ENCODE measurements at places on chromosomes 11 and 22.
A peak's percentile ranks its signal among the peaks of the same experiment; 100 is the strongest.

DNA sequence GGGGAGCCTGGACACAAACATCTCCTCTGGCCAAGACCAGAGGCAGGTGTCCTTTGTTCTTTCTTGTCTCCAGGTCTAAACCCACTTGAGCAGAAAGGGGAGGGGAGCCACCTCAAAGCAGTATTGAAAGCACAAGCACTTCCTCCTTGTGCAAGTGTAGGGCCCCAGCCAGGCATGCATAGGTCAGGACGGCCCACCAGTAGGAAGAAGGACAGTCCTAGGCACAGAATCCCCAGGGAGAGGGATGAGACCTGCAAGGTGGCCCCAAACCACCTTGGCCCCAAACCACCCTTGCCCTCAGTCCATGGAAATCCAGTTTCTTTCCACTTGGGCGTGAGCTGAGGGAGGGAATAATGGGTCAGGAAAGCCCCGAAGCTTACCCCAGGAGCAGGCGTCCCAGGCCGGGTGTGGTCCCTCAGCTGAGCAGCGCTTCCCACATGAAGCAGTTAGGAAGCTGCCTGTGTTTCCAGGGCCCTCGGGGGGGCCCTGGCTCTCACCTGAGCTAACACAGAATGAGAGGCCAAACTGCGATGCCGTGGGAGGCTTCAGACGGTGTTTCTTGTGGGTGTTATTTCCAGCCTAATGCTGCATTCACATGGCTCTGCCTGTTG, 20.4 kb upstream of the IGSF9B start:
- no peak for DNase-seq

GRCh38 chr22:42256220-42256619, 14.2 kb downstream of the TCF20 start:
- no peak for DNase-seq

DNA sequence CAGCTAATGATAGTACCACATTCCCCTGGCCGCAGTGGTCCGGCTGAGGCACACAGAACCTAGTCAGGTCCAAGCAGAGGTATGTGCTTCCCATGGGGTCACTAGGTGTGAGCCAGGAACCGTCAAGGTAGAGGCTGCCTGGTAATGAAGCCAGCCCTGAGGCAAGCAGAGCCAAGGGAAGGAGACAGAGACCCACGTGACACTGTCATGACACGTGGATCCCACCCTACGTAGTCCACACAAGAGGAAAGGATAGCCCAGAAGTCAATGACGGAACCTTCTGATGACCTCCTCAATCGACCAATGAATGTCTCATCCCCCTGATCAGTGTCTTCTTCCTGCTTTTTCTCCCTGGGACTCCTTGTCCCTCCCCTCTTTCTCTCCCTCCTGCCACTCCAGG, 19.0 kb downstream of the A4GALT start:
- DNase-seq = no peak

GRCh38 chr11:36081274-36081945, 137.5 kb downstream of the LDLRAD3 start:
- no peak for DNase-seq

GRCh38 chr11:100981196-100981824, 148.3 kb downstream of the PGR start:
- peak; percentile 20 for DNase-seq

GRCh38 chr11:84580428-84580827, 1046.7 kb downstream of the DLG2 start:
- no peak for DNase-seq

DNA sequence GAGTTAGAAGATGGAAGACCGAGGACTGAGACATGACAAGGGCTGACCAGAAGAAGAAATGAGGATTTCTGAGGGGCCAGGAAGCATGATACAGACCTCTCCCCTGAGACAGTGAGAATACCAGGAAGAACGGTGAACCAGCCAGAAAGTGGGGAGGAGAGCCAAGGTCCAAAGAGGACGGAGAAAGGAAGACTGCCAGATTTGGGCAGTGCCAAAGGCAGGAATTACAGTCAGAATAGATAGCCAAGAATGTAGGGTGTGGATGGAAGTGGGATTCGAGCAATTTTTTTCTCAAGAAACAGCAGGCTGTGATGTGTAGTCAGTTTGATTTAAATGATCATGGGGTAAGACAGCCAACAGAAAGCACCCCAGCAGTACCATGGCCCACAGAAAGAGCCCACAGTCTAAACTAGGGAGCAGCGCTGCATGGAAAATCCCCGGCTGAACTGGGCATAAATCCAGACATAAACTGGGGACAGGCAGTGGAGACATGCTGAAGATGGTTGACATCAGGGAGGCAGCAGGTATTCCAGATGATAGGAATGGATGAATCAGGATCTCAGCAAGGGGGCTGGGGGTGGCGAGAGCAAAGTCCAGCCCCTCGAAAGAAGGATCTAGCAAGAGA, 67.3 kb upstream of the BARX2 start:
- no peak for DNase-seq

DNA sequence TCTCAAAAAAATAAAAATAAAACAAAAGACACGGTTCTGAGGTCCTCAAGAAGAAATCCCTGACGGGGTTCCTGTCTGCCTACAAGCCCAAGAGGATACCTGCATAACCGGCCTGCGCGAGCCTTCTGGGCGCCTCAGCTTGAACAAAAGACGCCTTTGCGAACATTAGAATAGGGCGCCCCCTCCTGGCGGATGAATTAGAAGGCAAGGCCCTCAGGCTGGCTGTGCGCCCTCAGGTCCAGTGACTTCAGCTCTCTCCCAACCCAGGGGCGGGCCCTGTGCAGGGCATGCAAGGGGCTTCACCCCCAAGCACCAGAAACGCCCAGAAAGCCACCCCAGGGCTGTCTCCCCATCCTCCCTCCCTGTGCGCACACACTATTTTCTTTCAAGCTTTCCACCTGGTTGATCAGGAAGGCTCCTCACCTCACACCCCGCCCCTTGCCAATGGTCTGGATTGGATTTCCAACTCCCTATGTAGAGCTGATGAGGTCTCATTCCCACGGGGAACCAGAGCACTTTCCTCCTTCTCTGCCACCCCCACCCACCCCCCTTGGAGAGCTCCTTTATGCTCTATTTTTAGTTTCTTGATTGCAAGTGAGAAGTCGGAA, 273.3 kb downstream of the BUD13 start:
- no peak for DNase-seq

GRCh38 chr11:67276781-67277230, 10.5 kb downstream of the GRK2 start:
- DNase-seq = no peak

DNA sequence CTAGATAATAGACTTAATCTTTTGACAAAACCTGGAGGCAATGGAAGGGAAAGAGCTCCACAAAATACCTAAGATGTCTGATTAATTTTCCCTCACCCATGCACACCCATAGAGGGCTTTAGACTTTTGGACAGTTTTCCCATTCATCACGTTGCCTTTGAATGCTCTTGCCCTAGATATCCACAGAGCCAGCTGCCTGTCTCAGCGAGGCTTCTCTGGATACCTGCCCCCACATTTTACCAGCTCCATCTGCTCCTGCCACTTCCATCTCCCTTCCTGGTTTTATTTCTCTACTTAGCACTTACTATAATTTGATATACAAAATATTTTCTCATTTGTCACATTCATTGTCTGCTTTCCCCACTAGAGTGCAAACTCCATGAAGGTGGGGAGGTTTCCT, 136.8 kb downstream of the FDX1 start:
- DNase-seq = no peak

DNA sequence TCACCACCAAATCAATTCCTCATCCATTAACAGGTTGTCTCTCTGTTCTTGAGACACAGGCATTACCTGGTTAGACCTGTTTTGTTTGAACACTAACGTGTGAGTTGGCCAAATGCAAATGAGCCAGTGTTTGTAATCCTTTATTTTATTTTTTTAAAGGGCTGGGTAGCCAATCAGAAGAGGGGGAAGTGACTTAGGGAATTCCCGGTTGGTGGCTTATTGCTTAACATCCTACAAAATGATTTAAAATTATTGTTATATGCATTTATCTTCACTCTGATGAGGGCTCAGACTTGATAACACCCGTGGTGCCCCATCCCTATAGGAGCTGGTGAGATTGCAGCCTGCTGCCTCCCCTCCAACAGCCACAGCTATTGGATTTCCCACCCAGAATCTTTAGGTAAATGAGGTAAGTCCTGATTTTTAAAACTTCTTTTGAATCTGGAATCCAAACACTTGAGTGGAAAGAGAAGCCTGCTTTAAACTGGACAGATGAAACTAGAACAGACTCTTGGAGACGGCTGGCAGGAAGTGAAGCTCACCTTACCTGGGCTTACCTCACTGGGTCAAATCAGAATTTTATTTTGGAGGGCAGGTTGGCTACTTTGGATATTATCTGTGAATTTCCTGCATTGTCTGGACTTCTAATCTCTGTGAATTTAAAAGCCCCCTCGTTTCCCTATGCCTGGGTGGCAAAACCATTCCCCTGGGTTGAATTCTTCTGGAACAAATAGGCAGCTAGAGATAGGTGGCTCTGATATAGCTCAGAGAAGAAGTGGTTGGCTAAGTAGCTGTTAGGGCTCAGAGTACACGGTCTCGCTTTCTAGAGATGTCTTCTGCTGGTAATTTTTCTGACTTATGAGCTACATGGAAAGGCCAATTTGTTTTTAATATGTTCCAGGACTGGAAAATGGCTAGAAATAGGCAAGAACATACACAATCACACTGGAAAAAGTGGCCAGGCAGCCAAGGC, at the start of gene EHF:
TSS of gene EHF (plus strand) at position 274 of the 973 bp plus-strand sequence. CDS start 21,538 bp downstream, outside the sequence.
- DNase-seq = no peak

DNA sequence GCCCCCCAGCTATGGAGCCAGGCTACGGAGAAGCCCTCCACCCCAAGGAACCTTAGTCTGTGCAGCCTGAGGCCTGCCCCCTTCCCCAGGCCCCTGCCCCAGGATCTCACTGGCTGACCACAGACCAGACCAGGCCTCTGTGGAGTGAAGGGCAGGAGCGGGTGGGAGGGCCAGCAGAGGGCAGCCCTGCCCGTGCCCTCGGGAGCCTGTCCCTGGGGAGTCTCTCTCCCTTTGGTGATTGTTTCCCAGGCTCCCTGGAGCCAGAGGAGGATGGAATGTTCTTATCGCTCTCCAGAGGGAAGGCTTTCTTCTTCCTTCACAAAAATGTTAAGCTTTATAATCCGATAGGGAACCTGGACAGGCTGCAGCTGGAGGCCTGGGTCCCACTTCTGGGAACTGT, 455.3 kb downstream of the SOX6 start:
- DNase-seq = no peak

GRCh38 chr22:23152238-23153114, 7.2 kb downstream of the RAB36 start:
- no peak for DNase-seq

- no peak for DNase-seq
Observed at GRCh38 chr11:64522843-64523380, 68.1 kb upstream of the SLC22A12 start.

GRCh38 chr11:17755891-17756290, 21.3 kb downstream of the KCNC1 start:
- DNase-seq = no peak

- no peak for DNase-seq
Observed at GRCh38 chr11:37755521-37755920, 1157.5 kb upstream of the RAG2 start.

GRCh38 chr11:94134651-94135512, 6.2 kb downstream of the PANX1 start:
- DNase-seq = no peak

DNA sequence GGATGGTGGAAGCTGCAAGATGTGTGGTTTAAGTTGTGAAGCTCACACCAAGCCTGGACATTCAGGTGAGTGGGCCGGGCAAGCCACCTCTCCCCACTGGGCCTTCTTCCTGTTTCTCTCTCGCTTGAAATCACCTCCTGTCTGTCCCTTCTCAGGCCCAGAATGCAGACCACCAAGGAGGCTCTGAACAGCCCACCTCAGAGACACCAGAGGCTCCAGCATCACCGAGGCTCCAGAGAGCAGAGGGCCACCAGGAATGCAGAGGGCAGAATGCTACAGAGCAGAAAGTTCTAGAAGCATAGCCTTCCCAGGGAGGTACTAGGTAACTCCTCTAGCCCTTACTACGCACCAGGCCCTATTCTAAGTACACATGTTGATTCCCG, 14.8 kb upstream of the IL2RB start:
- DNase-seq = no peak

DNA sequence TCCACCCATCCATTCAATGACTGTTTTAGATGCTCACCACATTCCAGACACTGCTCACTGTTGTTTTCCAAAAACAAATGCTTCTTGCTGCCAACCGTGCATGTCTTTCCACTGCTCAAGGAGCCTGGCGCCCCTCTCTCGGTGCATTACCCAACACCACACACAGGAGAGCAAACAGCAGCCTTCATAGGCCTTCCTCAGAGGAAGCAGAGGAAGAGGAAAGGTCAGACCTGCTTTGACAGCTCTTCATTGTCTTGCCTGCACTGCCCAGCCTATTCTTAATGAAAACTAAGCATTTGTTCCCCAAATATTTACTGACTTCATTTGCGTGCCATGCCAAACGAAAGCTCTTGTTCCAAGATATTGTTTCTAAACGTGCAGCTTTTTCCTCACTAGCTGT, 1129.2 kb downstream of the TBC1D22A start:
- DNase-seq = no peak

DNA sequence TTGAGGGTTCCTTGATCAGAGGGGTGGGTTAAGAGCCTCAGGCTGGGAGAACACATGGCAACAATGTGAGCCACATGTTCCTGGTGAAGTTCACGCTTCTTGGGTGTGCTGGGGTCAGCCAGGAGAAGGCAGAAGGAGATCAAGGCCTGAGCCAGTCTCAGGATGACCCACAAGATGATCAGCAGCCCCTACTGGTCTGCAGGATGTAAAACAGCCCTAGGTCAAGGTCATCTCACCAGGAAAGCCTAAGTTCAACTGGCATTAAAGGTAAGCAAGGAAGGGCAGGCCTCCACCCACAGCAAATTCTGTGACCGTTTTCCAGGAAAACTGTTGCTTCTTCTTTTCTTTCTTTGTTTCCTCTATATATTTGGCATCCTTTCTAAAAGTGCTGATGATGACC, 156.7 kb upstream of the KIRREL3 start:
- no peak for DNase-seq

DNA sequence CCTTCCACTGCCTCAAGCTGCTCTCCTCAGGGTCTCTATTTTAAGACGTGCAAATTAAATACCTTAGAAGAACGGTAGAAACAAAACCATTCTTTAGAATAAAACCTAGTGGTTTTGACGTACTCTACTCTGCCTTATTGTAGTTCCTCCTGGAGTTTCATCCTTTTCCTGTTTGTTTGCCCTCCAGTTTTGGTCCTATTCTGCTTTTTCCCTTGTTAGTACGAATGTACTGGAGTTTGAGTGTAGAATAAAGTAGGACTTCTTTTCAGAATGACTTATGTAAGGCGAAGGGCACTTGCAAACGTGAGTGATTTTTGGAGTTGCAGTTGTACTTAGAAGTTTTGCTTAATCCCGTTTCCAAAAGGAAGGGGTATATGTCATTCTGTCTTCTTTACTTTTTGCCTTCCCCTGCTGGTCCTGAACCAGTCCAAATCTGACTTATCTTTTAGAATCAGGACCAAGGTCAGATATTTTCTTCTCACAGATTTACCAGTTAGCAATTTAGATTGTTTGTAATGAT, 1.4 kb downstream of the SIK2 start:
- no peak for DNase-seq

- no peak for DNase-seq
Observed at GRCh38 chr22:44459041-44459440, 39.0 kb downstream of the RTL6 start.

GRCh38 chr11:68550485-68550817, 89.9 kb downstream of the PPP6R3 start:
- DNase-seq = no peak
